Hypothalamus (tissue), 51 donors: ENCODE measurements at places on chromosomes 1 and 21.

- DNase-seq: no peak
Measured at GRCh38 chr21:43905726-43906455, 40.9 kb downstream of the AGPAT3 start.

DNA sequence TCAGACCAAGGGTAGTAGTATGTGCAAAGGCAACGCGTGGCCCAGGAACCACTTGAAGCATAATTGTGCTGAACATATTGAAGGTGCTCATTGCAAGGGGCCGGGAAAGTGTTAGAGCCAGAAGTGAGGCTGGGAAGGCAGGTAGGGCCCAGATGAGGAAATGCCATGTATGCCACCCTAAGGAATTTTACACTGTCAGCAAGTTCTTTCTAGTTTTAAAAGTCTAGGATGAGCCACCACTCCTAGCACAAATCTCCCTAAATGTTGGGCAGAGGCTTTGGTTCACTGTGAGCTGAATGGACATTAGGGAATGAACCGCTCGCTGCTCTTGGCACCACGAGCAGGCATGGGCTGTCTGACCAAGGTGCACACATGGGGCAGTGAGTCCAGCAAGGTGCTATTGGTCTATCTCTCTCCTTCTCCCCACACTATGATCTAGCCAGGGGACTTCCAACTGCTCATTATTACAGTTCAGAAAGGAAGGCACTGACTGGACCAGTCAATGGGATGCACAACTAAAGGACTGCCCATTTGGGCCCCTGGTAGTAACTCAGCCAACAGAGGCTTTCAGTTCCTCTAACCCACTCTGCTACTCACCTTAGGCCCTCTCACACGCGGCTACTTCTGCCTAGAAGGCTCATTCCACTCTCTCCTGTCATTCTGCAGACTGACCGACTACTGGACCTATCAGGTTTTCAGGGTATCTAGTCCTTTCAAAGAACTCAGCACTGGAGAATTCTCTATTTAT, 2.0 kb downstream of the KANK4 start:
- no peak for DNase-seq

DNA sequence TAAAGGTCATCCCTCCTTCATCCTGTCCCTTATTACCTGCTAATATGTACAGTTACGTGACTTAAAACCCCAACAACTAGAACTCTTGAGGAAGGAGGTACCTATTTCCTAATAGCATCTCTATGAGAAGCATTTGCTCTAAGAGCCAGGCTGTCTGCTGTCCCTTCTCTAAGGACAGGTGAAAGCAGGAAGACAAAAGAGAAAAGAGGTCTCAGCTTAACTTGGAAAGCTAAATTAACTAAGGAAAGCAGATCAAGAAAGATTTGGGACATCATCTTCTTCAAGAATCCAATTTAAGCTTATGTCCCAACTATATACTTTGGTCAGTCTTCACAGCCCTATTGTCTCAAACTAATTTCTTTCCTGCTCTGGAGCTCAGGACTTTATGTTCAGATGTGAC, 2.9 kb downstream of the EGLN1 start:
- no peak for DNase-seq

- no peak for DNase-seq
Measured at GRCh38 chr1:204260601-204261197, 46.9 kb upstream of the GOLT1A start.

DNA sequence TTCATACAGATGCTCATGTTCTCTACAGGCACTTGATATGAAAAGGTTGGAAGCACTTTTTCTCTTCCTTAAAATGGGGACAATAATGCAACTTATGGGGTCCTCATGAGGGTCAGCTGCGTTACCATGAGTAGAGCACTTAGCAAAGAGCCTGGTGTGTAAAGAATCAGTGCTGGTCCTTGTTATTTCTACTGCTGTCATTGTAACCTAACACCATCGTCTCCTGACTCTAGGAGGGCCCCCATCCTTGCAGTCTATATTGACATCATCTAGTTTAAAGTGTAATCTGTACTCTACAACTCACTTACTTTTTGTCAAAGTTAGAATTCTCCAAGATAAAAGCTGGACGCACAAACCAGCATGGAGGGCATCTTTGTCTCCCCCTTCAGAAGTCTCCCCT, 2.4 kb downstream of the CAPN9 start:
- DNase-seq: no peak
